ENCODE measurements at places on chromosomes 13 and 19. TPM values are rescaled to one million over a fixed set of nuclear protein-coding genes. Genes with fewer than 3 reads are reported as not detected.
A peak's percentile ranks its signal among the peaks of the same experiment; 100 is the strongest.

DNA sequence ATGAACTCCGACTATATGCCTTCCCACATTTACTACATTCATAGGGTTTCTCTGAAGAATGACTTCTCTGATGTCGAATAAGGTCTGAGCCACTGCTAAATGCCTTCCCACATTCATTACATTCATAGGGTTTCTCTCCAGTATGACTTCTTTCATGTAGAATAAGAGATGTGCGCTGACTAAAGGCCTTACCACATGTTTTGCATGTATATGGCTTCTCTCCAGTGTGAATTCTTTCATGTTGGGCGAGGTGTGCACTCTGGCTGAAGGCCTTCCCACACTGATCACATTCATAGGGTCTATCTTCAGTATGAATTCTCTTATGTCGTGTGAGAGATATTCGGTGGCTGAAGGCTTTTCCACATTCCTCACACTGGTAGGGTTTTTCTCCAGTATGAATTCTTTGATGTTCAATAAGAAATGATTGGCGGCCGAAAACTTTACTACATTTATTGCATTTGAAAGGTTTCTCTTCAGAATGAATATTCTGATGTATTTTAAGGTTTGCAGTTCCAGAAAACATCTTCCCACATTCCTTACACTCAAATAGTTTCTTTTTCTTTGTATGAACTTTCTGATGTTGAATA is 35.8 kb downstream of the ZNF667 start:
- H3K4me3 ChIP-seq: no peak overlapping the region
- no peak overlapping the region for H3K27ac ChIP-seq
- no peaks in the 10 kb centered on the region for H3K27me3 ChIP-seq

- peaks cover 45% of the 10 kb centered on the region for H3K4me1 ChIP-seq
- H3K27ac ChIP-seq: peak overlapping the region; percentile 71
- peak; percentile 90 for DNase-seq
- no peaks in the 10 kb centered on the region for H3K27me3 ChIP-seq
Observed at GRCh38 chr19:29690842-29691241, 24.2 kb downstream of the C19orf12 start.

DNA sequence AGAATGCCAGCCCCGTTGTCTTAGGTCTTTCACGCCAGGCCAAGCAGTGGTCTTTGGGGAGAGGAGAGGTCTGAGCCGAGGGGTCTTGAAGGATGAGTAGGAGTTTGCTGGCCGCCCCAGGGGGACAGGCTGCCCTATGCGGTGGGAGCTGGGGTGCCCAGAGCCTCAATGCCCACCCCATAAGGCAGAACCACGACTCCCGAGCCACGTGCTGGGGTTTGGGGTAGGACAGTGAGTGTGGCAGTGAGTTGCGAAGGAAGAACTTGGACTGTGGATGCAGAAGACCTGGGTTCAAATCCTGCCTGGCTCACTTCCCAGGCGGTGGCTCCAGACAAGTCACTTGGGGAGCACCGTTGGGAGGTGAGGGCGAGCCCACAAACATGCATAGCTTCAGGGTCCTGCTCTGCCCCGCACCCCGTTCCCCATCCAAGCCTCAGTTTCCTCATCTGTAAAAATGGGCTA is 5.5 kb downstream of the RAB11B start:
- H3K27me3 ChIP-seq: no peaks in the 10 kb centered on the region
- no peak overlapping the region for H3K27ac ChIP-seq
- no peak for DNase-seq

DNA sequence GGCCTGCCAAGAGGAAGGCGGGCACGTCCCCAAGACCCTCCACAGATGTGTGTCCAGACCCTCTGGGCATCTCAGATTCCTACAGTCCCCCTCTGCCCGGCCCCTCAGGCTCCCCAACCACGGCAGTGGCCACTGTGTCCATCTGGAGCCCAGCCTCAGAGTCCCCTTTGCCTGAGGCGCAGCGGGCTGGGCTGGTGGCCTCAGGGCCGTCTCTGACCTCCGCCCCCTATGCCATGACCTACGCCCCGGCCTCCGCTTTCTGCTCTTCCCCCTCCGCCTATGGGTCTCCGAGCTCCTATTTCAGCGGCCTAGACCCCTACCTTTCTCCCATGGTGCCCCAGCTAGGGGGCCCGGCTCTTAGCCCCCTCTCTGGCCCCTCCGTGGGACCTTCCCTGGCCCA is 17.7 kb downstream of the CRX start:
- DNase-seq: no peak
- no peaks in the 10 kb centered on the region for H3K4me1 ChIP-seq
- H3K27me3 ChIP-seq: peaks cover 1% of the 10 kb centered on the region

- H3K27ac ChIP-seq: no peak overlapping the region
- no peaks in the 10 kb centered on the region for H3K4me1 ChIP-seq
- H3K4me3 ChIP-seq: no peak overlapping the region
- no peaks in the 10 kb centered on the region for H3K36me3 ChIP-seq
- no peak for DNase-seq
Observed at GRCh38 chr13:77860507-77860981, 58.1 kb downstream of the EDNRB start.

- H3K4me3 ChIP-seq: no peak overlapping the region
- H3K4me1 ChIP-seq: no peaks in the 10 kb centered on the region
- no peaks in the 10 kb centered on the region for H3K36me3 ChIP-seq
- no peaks in the 10 kb centered on the region for H3K27me3 ChIP-seq
- no peak for DNase-seq
- H3K27ac ChIP-seq: no peak overlapping the region
Observed at GRCh38 chr19:27660428-27660827, 1552.5 kb downstream of the UQCRFS1 start.

DNA sequence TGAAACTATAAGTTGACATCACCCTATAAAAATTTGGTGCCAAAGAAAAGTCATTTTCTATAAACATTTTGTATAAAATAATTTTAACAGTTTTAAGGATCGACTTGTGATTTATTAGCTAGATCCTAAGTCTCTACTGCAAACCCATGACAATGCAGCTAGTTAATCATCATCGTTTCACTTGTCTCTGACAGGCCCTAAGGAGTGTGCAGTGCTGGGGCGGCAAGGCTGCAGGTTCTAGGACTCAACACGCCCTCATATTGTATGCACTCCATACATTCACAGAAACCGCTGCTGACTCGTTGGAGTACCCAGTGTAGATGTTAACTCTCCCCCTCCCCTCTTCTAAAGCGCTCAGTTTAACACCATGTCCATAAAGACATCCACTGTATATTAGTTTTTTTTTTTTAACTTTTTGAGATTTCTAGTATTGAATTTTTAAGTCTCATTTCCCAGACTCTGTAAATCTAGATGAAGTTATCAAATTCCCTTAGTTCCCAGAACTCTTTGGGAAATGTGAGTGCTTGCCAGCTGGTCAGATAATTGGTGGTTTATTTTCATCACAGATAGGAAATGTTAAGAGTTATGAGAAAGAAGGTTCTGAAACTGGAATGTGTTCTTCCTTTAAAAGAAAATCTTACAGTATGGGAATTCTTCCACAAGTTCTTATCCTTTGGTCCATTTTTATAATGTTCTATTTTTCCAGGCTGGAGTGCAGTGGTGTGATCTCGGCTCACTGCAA is 162.8 kb upstream of the RNF113B start:
- no peaks in the 10 kb centered on the region for H3K36me3 ChIP-seq
- H3K27ac ChIP-seq: no peak overlapping the region
- H3K27me3 ChIP-seq: peaks cover 2% of the 10 kb centered on the region

- DNase-seq: no peak
- no peaks in the 10 kb centered on the region for H3K27me3 ChIP-seq
- no peaks in the 10 kb centered on the region for H3K4me1 ChIP-seq
- no peak overlapping the region for H3K27ac ChIP-seq
- H3K4me3 ChIP-seq: no peak overlapping the region
Observed at GRCh38 chr13:90968166-90968904, 379.2 kb upstream of the MIR17HG start.

DNA sequence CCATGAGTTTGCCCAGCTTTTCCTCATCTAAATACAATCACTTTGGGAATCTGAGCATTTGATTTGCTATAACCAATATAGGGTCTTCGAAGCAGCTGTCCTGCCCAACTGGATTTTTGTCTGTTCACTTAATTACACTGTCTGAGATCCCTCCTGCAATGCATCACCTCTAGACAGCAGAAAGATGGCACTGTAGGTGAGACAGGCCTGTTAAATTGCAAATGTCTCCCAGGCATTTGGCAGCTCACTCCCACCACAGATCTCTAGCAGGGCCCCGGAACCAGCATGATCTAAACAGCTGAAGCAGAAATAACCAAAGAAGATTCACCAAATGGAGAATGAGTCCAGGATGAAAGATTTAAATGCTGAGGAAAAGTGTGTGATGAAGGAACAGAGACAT is 41.9 kb upstream of the SERPINE3 start:
- no peaks in the 10 kb centered on the region for H3K36me3 ChIP-seq
- no peak for DNase-seq

DNA sequence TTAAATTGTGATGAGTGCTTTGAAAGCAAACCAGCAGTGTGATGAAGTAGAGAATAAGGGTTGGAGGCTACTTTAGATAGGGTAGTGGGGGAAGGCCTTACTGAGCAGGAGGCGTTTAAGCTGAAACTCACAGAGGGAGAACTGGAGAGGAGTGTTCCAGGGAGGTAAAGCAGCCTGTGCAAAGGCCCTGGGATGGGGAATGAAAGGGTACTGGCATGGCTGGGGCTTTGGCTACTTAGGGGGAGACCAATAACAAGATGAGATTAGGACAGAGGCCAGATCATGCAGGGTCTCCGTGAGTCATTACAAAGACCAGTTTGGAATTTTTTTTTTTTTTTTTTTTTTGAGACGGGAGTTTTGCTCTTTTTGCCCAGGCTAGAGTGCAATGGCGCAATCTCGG is 1.1 kb downstream of the PPP5C start:
- H3K36me3 ChIP-seq: peaks cover 34% of the 10 kb centered on the region
- peak overlapping the region; percentile 93 for H3K4me3 ChIP-seq
- peaks cover 52% of the 10 kb centered on the region for H3K4me1 ChIP-seq

DNA sequence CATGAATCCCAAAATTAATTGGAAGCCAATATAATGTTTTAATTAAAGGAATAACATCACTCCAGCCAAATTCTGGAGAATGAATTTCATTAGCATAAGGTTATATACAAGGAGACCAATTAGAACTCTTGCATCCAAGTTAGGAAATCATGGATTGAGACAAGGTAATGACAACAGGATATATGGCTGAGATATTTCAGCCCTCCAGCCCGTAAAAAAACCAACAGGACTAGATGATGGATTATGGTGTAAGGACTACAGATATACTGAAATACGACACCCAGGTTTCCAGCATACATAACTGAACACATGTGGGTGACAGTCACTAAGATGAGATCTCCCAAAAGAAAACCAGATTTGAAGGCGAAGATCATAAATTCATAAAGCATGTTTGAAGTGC is 56.5 kb downstream of the TSC22D1 start:
- no peaks in the 10 kb centered on the region for H3K27me3 ChIP-seq
- H3K27ac ChIP-seq: no peak overlapping the region
- no peaks in the 10 kb centered on the region for H3K36me3 ChIP-seq
- no peak for DNase-seq

DNA sequence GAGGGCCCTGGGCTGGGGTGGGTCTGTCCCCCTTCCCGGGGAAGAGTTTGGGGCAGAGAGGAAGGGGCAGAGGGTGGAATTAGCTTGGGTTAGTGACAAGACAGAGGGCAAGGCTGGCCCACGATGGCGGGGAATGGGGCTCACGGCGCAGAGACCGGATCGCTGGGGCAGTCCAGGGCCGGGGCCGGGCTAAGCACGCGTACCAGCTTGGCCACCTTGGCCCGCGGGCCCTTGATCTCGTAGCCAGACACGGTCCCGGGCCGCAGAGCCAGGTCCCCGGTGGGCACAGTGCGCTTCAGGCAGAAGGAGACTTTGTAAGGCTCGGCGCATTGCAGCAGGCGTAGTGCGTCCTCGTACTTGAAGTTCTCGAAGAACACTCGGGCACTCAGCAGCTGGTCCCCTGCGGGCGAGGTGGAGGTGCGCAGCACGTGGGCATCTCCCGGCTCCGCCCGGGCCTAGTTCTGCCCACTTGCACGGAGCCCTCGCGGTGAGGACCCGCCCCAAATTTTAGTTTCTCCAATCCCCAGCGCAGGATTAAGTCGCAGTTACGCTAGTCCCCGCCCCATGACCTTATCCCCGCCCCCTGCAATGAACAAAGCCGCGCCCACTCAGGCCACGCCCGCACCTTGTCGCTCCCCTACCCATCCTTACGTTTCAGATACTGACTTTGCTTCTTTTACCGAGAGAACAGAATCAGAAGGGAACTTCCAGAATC is 8.6 kb upstream of the HIPK4 start:
- peak overlapping the region; percentile 26 for H3K4me3 ChIP-seq
- no peak overlapping the region for H3K27ac ChIP-seq
- H3K36me3 ChIP-seq: no peaks in the 10 kb centered on the region
- peaks cover 3% of the 10 kb centered on the region for H3K27me3 ChIP-seq

- no peaks in the 10 kb centered on the region for H3K36me3 ChIP-seq
- no peaks in the 10 kb centered on the region for H3K27me3 ChIP-seq
- H3K27ac ChIP-seq: no peak overlapping the region
- no peak overlapping the region for H3K4me3 ChIP-seq
Observed at GRCh38 chr19:32309711-32310390, 35.6 kb upstream of the ZNF507 start.

DNA sequence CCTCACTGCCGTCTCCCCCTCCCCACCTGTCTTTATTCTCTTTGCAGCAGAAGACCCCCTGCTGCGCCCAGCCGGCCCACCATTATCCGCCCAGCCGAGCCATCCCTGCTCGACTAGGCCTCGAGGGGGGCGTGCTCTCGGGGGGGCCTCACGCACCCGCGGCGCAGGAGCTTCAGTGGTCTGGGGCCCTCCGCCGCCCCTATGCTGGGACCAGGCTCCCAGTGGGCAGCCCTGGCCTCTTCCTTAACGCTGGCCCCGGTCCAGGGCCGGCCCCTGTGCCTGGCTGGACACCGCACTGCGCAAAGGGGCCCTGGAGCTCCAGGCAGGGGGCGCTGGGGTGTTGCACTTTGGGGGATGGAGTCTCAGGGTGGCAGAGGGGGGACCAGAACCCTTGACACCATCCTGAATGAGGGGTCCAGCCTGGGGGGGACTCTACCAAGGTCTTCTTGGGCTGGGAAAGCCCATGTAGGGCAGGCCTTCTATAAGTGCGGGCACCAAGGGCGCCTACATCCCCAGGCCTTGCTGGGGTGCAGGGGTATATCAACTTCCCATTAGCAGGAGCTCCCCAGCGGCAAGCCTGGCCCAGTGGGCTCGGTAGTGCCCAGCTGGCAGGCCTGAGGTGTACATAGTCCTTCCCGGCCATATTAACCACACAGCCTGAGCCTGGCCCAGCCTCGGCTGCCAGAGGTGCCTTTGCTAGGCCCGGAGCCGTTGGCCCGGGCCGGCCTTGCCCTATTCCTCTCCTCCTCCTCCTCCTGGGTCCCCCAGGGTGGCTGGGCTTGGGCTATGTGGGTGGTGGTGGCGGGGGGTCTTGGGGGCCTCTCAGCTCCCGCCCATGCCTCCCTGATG is 4.9 kb downstream of the TMED1 start:
- H3K27me3 ChIP-seq: no peaks in the 10 kb centered on the region
- H3K36me3 ChIP-seq: peaks cover 19% of the 10 kb centered on the region
- peaks cover 4% of the 10 kb centered on the region for H3K4me1 ChIP-seq
- no peak overlapping the region for H3K27ac ChIP-seq
- no peak for DNase-seq

- no peak overlapping the region for H3K27ac ChIP-seq
- H3K4me1 ChIP-seq: no peaks in the 10 kb centered on the region
- no peak overlapping the region for H3K4me3 ChIP-seq
- H3K36me3 ChIP-seq: no peaks in the 10 kb centered on the region
Observed at GRCh38 chr19:31502536-31503170, 153.4 kb upstream of the TSHZ3 start.

The HIPK4 gene
- total RNA-seq: not detected

The C19orf81 gene
- total RNA-seq: 0.98 TPM

The ZNF430 gene
- 21.6 TPM for total RNA-seq

The TMPRSS9 gene
- total RNA-seq: 0.09 TPM

The RNF113B gene
- total RNA-seq: not detected

The ZNF563 gene
- 3.0 TPM for total RNA-seq

The PNKP gene
- 123 TPM for total RNA-seq

The ADGRE3 gene
- not detected for total RNA-seq

The SIGLEC5 gene
- not detected for total RNA-seq

The OR7C1 gene
- total RNA-seq: not detected

Data from activated CD4-positive, alpha-beta T cell treated with anti-CD3 and anti-CD28 coated beads, Interleukin-2, amount 10 ng/mL, durations not matched to agents 24 days and 14 days (primary cell).